Right atrium auricular region (tissue), 2 donors: ENCODE measurements at places on chromosomes 16 and 17.

DNA sequence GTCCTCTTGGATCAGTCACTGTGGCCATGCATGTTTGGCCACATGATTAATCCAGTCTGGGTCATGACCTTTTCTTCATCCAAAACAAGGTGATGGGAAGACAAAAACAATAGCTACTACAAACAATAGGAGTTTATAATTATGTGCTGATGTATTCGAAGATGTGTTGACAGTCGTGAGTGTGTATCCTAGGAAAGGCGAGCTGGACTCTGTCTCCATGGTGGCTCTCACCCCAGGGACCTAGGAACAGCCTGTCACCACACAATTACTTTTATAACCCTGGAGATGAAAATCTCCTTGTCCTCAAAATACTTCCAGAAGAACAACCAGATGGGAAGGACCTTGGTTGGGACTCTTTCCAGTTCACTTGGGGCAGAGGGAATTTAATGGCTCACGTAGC lies 9.8 kb upstream of the PLK1 start:
- H3K36me3 ChIP-seq, result peaks cover 68% of the 10 kb centered on the region
- no peaks in the 10 kb centered on the region for H3K4me1 ChIP-seq
- H3K27ac ChIP-seq, result no peak overlapping the region
- DNase-seq, result no peak
- H3K4me3 ChIP-seq, result no peak overlapping the region

GRCh38 chr16:73022534-73022933 lies 25.4 kb downstream of the ZFHX3 start:
- H3K4me3 ChIP-seq, result no peak overlapping the region
- peak overlapping the region; percentile 56 for H3K27ac ChIP-seq
- no peaks in the 10 kb centered on the region for H3K27me3 ChIP-seq
- no peaks in the 10 kb centered on the region for H3K36me3 ChIP-seq
- no peaks in the 10 kb centered on the region for H3K4me1 ChIP-seq
- DNase-seq, result no peak

- H3K27ac ChIP-seq, result no peak overlapping the region
- no peaks in the 10 kb centered on the region for H3K27me3 ChIP-seq
- no peak for DNase-seq
- no peak overlapping the region for H3K4me3 ChIP-seq
Measured at GRCh38 chr16:85422196-85422631, 190.9 kb upstream of the GSE1 start.

- no peak overlapping the region for H3K27ac ChIP-seq
- H3K27me3 ChIP-seq, result no peaks in the 10 kb centered on the region
- H3K36me3 ChIP-seq, result no peaks in the 10 kb centered on the region
- no peak for DNase-seq
- H3K4me1 ChIP-seq, result no peaks in the 10 kb centered on the region
Measured at GRCh38 chr17:55988861-55989260, 164.4 kb upstream of the ANKFN1 start.

- H3K36me3 ChIP-seq, result no peaks in the 10 kb centered on the region
- H3K27ac ChIP-seq, result no peak overlapping the region
- DNase-seq, result no peak
- no peaks in the 10 kb centered on the region for H3K4me1 ChIP-seq
- H3K27me3 ChIP-seq, result no peaks in the 10 kb centered on the region
- no peak overlapping the region for H3K4me3 ChIP-seq
Measured at GRCh38 chr17:6186998-6187397, 116.8 kb downstream of the WSCD1 start.

- peaks cover 9% of the 10 kb centered on the region for H3K27me3 ChIP-seq
- DNase-seq, result no peak
- H3K4me1 ChIP-seq, result peaks cover 3% of the 10 kb centered on the region
- H3K4me3 ChIP-seq, result no peak overlapping the region
- H3K36me3 ChIP-seq, result no peaks in the 10 kb centered on the region
Measured at GRCh38 chr16:88971371-88972097, 5.5 kb downstream of the CBFA2T3 start.

GRCh38 chr17:12078791-12079190 lies 58.1 kb downstream of the MAP2K4 start:
- H3K27ac ChIP-seq, result no peak overlapping the region
- no peak for DNase-seq
- H3K4me3 ChIP-seq, result no peak overlapping the region
- no peaks in the 10 kb centered on the region for H3K4me1 ChIP-seq
- no peaks in the 10 kb centered on the region for H3K27me3 ChIP-seq

DNA sequence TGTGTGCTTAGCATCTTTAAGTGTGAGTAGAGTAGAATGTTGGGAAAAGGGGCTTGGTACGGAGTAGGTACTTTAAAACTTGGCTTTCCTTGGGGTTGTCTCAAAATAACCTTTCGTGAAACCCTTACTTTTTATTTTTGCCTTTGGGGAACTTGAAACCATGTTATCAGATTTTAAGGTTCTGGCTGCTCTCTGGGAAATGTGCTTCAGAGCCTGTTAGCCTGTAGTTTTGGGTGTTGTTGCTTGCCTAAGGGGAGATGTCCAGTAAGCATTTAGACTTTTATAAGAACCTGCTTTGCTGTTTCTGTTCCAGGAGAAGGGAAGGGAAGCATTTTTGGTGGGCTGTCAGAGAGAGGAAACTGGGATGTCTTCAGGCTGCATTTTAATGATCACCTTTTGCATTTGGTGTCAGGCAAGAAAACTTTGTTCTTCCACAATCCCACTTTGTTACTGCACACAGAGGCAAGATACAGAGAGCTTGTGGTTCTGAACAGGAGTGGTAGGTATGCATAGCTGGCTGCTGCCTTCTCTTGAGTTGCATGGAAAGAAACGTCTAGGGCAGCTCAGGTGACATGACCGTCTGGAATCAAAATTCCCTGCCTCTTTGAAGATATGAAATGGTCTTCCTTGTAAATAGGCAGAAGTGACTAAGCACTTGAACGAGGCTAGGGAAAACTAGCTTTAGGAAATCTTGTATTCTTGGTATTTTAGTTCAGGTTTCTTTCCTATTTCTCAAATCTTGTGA lies 1.7 kb downstream of the RABEP1 start:
- no peak overlapping the region for H3K27ac ChIP-seq
- no peaks in the 10 kb centered on the region for H3K4me1 ChIP-seq
- DNase-seq, result no peak
- no peaks in the 10 kb centered on the region for H3K27me3 ChIP-seq

GRCh38 chr16:57985204-57986181 lies 14.6 kb upstream of the CNGB1 start:
- H3K27ac ChIP-seq, result peak overlapping the region; percentile 56
- peak overlapping the region; percentile 55 for H3K4me3 ChIP-seq
- no peaks in the 10 kb centered on the region for H3K36me3 ChIP-seq
- no peak for DNase-seq
- H3K27me3 ChIP-seq, result no peaks in the 10 kb centered on the region

GRCh38 chr16:85878875-85879274 lies 20.1 kb upstream of the IRF8 start:
- H3K4me3 ChIP-seq, result no peak overlapping the region
- H3K36me3 ChIP-seq, result no peaks in the 10 kb centered on the region
- no peak for DNase-seq

DNA sequence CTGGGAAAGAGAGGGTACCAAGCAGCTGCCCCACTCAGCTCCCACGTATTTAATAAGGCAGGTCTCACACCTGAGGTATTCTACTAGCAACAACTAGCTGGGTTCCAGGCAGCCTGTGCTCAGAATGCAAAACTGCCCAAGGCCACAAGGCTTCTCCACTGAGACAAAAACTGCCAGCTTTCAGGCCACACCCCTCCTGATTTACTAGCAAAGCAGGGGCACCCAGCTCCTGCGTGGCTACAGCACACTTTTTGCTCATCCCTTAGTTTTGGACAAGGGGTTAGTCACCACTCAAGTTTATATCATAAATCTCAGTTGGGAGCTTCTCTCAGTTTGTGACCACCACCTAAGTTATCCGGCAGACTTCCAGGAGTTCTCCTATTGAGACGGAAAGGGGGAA lies 494.6 kb downstream of the CDH11 start:
- DNase-seq, result no peak
- no peak overlapping the region for H3K27ac ChIP-seq
- H3K27me3 ChIP-seq, result no peaks in the 10 kb centered on the region
- H3K36me3 ChIP-seq, result no peaks in the 10 kb centered on the region

DNA sequence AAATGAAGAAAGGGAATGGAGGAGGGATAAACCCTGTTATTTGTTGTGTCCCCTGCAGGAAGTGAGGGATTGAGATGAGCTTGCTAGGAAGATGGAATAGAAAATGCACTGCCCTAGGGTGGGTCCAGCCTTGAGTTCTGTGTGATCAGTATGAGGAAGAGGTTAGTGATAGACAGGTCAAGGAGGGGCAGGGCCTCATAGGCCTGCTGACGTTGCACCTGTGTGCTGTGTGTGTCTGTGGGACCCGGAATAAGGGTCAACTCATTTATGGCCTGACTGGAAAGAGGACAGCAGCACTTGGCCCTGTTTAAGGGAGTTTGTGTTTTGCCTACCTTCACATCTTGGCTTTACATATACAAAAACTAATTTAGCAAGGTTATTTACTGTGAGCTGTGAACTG lies 26.3 kb downstream of the DEF8 start:
- no peak overlapping the region for H3K4me3 ChIP-seq
- peaks cover 29% of the 10 kb centered on the region for H3K4me1 ChIP-seq
- no peaks in the 10 kb centered on the region for H3K27me3 ChIP-seq
- H3K36me3 ChIP-seq, result peaks cover 14% of the 10 kb centered on the region

DNA sequence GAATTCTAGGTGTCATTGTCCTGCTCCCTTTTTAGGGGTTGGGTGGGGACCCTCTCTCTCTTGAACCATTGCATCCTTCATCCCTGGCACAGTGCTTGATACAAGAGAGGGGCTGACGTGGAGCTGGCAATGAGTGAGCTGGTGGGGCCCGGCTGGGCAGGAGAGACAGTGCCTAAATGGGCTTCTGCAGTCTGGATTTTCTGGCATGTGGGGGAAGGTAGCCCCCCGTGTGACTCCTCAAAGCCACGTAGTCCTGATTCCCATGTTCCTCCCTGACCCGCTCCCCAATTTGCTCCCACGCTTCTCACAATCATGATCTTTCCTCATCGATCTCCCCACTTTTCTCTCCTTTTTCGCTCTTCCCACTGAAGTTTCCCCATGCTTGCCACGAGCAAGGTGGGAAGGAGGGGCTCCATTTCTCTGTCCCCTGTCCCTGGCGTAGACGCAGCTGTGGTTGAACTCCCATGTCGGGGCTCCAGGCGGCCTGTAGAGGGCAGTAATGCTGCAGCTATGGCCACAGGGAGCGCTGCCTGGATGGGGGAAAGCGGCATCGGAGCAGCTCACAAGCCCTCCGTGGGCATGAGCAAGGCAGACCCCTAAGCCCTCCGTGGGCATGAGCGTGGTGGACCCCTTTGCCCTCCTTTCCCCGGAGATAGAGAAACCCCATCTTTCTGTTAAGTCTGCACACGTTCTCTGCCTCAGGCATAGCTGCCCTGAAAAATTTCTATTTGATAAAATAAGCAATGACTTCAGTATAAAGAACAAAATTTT lies 47.5 kb downstream of the HAPSTR1 start:
- no peak overlapping the region for H3K4me3 ChIP-seq
- H3K27ac ChIP-seq, result no peak overlapping the region
- H3K36me3 ChIP-seq, result no peaks in the 10 kb centered on the region
- H3K27me3 ChIP-seq, result no peaks in the 10 kb centered on the region

DNA sequence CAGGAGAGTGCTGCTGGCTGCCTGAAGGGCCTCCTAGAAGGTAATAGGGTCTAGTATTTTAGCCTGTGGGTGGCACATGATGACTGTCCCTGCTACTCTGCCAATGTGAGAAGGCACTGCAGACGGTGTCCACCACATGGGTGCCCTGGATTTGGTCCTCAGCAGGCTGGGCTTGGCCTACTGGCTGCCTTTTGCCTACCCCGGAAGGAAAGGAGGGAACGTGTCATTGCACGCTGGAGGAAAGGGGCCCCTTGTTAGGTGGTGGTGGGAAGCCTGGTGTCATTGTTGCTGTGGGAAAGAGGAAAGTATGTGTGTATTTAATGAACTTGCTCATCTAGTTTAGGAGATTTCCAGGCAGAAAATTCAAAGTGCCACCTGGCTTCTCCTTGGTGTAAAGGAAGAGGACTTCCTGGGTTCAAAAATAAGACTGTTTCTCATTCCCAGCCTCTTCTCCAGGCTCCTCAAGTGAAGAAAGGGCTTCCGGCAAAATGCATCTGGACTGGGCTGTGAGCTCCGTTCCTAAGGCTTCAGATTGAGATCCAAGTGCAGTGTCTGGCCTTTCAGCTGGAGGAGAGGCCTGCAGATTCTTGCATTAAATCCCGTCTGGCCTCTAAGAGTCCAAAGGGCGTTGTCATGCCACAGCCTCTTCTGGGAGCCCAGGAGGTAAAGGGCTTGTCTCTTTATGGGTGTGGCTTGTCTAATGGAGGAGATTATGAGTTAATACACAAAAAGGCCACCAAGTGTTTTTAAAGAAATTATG lies 55.1 kb downstream of the RPTOR start:
- H3K27ac ChIP-seq, result no peak overlapping the region
- no peaks in the 10 kb centered on the region for H3K4me1 ChIP-seq
- no peaks in the 10 kb centered on the region for H3K27me3 ChIP-seq
- H3K36me3 ChIP-seq, result no peaks in the 10 kb centered on the region
- DNase-seq, result no peak

GRCh38 chr17:65243838-65244625 lies 106.9 kb downstream of the RGS9 start:
- no peak for DNase-seq
- H3K4me1 ChIP-seq, result no peaks in the 10 kb centered on the region
- H3K36me3 ChIP-seq, result no peaks in the 10 kb centered on the region
- no peak overlapping the region for H3K4me3 ChIP-seq
- H3K27me3 ChIP-seq, result no peaks in the 10 kb centered on the region

GRCh38 chr16:21037736-21038135 lies 112.9 kb downstream of the DNAH3 start:
- no peak overlapping the region for H3K4me3 ChIP-seq
- no peaks in the 10 kb centered on the region for H3K27me3 ChIP-seq
- no peaks in the 10 kb centered on the region for H3K36me3 ChIP-seq
- DNase-seq, result no peak
- no peaks in the 10 kb centered on the region for H3K4me1 ChIP-seq

GRCh38 chr16:10738231-10739077 lies 5.2 kb upstream of the NUBP1 start:
- no peaks in the 10 kb centered on the region for H3K27me3 ChIP-seq
- H3K4me1 ChIP-seq, result no peaks in the 10 kb centered on the region
- DNase-seq, result peak; percentile 90
- no peaks in the 10 kb centered on the region for H3K36me3 ChIP-seq

DNA sequence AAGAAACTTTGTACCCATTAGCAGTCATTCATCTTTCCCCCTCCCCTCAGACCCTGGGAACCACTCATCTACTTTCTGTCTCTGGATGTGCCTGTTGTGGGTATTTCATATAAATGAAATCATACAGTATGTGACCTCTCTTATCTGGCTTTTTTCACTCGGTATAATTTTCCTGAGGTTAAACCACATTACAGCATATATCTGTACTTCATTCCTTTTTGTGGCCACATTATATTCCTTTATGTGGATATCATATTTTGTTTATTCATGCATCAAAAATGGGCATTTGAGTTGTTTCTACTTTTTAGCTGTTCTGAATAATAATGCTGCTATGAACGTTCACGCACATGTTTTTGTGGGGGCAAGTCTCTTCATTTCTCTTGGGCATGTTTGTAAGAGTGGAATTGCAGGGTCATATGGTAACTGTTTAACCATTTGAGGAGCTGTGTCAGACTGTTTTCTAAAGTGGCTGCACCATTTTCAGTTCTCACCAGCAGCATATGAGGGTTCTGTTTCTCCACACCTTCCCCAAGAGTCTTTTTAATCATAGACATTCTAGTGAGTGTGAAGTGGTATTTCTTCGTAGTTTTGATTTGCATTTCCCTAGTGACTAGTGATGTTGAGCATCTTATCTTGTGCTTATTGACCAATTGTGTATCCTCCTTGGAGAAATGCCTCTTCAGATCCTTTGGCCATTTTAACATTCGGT lies 3.8 kb downstream of the SNX29 start:
- DNase-seq, result no peak
- H3K4me3 ChIP-seq, result no peak overlapping the region
- H3K36me3 ChIP-seq, result no peaks in the 10 kb centered on the region
